Activated CD4-positive, alpha-beta T cell treated with anti-CD3 and anti-CD28 coated beads for 24 hours (primary cell): ENCODE measurements at places on chromosomes 4 and X.
A peak's percentile ranks its signal among the peaks of the same experiment; 100 is the strongest.

GRCh38 chr4:33060674-33061542 is 2340.7 kb downstream of the PCDH7 start:
- DNase-seq: no peak

DNA sequence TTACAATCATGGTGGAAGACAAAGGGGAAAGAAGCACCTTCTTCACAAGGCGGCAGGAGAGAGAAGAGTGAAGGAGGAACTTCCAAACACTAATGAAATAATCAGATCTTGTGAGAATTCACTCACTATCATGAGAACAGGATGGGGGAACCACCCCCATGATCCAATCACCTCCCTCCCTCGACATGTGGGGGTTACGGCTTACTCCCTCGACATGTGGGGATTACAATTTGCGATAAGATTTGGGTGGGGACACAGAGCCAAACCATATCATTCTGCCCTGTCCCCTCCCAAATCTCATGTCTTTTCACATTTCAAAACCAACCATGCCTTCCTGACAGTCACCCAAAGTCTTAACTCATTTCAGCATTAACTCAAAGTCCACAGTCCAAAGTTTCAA is 88.7 kb upstream of the PGRMC2 start:
- no peak for DNase-seq

DNA sequence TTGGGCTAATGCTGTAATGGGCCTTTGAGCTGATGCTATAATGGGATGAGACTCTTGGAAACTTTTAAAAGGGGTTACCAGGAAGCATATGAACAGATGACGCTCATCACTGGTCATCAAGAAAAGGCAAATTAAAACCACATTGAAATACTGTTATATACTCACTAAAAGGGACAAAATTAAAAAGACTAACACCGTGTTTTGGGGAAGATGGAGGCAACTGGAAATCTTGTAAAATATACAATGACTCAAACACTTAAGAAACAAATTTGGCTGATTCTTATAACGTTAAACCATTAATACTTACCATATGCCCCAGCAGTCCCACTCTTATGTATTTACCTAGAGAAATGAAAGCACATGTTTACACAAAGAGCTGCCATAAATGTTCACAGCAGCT is 207.2 kb upstream of the GPRIN3 start:
- no peak for DNase-seq

DNA sequence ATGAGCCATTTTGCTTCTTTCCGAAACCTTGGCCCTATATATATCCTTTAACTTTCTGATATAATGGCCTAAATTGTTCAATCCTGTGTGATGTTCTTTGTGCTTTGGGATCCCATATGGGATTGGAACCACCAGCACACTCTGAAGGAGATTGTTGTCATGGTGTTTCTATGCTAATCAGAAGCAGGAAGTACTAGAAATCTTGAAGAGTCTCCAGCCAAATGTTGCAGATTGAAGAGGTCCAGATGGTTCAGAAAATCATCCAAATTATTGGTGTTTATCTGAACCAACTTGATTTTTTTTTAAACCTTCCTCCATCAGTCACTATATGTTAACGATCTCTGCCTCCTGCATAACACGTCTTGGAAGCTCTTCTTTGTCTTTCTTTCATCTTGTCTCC is 72.8 kb downstream of the KIT start:
- no peak for DNase-seq

DNA sequence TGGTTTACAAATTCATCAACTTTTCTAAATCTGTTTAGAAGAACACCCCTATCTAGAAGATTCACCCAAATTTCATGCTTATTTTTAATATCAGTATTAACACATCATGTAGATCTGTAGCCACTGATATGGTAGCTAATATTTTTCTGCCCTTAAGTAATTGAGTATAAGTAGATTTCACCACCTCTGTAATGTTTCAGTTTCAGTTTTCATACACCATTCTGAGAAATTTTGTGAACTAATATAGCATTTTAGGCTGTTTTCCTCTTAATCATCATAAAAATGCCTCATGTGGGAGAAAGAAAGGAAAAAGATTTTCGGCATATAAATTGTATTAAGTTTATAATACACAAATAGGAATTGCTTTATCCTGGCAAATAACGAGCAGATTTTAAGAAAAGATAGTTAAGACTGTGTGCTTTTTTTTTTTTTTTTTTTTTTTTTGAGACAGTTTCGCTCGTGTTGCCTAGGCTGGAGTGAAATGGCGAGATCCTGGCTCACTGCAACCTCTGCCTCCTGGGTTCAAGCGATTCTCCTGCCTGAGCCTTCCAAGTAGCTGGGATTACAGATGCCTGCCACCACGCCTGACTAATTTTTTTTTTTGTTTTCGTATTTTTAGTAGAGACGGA is 21.4 kb upstream of the RBPJ start:
- no peak for DNase-seq

DNA sequence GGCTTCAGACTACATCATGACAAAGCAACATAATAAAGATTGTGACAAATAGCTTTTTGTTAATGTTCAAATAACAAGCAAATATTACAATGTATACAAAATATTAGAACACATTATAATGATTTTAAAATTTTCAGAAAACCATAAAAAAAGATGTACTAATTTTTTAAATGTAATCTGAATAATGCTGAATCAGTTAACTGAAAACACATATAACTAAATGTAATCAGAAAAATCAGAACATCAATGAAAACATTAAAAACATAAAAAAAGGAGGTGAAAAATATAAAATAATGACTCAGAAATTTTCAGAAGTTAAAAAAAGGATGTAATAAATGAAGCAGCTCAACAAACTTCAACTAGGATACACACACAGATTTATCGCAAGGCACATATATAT is 53.5 kb downstream of the ZNF721 start:
- no peak for DNase-seq

DNA sequence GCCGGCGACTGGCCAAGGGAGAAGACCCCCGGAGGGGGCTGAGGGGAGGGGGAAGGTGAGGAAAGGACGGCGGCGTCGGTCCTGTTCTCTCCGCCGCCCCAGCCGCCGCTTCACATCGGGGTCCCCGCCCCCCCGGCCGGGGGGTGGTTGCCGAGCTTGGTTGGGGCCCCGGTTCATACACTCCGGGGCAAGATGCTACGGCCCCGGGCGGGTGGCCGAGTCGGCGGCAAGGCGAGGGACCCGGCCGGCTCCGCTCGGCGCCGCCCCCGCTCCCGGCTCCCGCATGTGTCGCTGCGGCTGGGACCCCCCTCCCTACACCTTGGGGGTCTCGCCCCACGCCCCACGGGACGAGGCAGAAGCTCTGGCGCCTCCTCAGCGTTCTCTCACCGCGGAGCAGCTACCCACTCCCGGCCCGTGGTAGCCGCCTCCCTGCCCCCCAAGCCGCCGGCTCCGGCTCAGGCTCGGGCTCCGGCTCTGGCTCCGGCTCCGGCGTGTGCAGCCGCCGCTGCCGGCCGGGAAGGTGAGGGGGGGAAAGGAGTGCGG is 461 bp downstream of the FBXW7 start:
- DNase-seq: peak; percentile 10
